ENCODE measurements at places on chromosomes 4 and X.

DNA sequence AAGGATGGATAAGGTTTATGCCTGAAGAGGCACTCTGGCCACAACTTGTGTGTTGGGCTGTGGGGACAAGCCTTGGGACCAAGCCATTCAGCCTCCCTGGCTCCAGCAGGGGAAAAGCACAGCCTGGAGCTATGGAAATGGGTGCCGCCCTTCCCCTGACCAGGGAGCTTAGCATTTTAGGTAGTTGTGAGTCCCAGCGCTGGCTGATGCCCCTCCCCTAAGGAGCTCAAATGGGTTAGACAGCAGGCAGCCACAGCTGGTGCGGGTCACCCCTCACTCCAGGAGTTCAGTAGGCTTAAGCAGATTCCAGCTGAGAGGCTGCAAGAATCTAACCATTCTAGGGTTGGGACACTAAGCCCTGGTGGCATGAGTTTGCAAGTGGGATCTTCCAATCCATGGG lies 172.9 kb downstream of the KCNIP4 start:
- no peak for DNase-seq

DNA sequence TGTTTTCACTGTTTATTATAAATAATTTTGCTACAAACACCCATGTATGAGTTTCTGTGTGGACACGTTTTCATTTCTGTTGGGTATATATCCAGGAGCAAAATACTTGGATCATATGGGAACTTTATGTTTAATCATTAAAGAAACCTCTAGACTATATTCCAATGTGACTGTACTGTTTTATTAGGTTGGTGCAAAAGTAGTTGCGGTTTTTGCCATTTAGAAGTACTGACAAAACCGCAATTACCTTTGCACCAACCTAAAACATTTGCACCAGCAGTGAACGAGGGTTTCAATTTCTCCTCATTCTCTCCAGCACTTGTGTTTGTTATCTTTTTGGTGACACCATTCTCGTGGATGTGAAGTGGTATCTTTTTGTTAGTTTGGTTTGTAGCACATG lies 565.0 kb downstream of the TRIML1 start:
- no peak for DNase-seq

- no peak for DNase-seq
Measured at GRCh38 chr4:140260227-140260626, 106.2 kb upstream of the MAML3 start.

DNA sequence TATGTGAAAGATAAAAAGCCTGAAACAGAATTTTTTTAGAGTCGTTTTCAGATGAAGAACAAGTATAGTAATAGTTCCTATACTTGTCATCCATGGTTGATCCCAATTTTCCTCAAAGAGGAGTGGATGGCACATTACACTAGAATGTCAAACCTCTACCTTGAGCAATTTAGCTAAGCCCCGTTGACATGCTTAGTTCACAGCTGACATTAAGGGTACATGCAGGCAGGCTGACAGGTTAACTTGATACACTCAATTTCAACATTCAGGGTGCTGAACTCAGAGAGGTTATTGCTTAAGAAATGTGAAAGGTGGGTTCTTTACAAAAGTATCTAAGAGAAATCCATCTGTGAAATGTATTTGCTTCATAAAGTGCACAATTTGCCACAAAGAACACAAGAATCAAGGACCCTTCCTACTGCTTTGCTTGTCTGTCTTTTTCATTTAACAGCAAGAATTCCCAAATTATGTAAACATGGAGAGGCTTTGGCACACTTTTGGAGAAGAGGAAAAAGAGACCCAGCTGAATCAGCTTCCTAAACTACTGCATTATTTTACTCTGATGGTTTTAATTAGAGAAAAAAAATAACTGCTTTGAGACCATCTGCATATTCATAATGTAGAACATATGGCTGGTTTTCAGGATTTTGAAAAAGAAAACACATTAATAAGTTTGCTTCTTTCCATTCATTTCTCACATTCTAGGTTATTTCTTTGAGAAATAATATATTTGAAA lies 122.5 kb upstream of the DDIT4L start:
- no peak for DNase-seq

DNA sequence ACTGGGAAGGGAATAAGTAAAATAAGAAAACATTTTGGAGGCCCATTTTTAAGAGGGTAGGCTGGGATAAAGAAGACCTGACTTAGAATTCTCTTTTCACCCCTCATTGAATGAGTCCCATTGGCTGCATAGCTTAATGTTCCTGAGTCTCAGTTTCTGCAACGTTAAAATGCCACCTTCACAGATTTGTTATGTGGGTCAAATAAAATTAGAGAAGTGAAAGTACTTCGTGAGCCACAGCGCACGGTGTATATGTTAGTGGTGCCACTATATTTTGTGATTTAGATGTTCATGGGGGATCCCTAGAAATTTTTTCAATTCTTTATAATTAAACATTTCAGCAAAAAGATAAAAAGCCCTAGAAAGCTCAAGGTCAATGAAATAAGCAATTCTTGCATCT lies 109.2 kb upstream of the HS3ST1 start:
- DNase-seq = no peak

- no peak for DNase-seq
Measured at GRCh38 chr4:79979785-79980437, 93.1 kb downstream of the ANTXR2 start.

- DNase-seq = no peak
Measured at GRCh38 chrX:27964432-27964831, 16.8 kb downstream of the DCAF8L1 start.

- no peak for DNase-seq
Measured at GRCh38 chr4:85499573-85499972, 24.6 kb downstream of the ARHGAP24 start.

DNA sequence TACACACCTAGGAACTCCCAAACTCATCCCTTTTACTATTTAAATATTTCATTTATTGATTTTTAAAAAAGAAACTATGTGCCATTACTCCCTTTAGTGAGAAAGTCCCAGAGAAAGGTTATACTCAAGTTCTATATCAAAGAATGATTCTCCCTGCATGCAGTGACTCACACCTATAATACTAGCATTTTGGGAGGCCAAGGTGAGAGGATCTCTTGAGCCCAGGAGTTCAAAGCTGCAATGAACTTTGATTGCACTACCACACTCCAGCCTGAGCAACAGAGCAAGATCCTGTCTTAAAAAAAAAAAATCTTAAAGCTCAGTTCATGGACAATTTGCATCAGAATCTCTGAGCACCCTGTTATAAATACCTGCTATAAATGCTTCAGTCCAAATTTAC lies 9.2 kb upstream of the RBPJ start:
- DNase-seq = no peak

DNA sequence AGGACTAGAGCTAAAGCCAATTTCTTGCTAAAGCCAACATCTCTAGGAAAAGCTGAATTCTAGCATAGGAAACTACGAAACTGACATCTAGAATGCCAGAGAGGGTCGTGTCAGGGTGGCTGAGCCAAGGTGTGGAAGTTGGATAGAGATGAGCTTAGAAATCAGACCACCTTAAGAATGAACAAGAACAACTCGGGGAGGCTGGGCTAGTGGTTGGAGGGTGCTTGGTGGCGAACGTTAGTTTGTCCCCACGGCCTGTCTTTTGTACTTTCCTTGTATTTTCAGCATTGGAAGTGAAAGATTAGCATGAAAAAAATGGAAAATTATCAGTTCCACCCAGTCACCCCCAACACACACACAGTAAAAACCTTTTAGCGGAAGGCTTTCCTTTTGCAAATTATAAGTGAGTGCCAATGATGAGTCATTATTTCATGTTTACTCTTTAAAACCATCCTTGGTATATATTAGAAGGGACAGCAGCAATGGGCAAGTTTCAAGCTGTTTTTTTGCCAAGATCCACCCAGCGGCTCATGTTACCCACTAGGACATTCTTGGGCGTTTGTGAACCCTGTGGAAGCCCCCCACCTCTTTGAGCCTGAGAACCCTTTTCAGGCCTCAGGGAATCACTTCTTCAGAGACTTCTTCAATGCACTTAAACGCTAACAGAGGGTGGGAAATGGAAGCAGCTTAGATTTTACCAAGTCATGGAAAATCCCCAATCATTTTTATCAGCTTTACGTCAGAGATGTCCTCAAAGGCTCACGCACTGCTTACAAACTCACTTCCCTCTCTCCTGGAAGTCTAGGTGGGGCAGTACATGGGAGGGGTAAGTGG lies 4.9 kb upstream of the PPEF1 start:
- DNase-seq = no peak

- DNase-seq = no peak
Measured at GRCh38 chr4:26607776-26608175, 23.9 kb downstream of the TBC1D19 start.

DNA sequence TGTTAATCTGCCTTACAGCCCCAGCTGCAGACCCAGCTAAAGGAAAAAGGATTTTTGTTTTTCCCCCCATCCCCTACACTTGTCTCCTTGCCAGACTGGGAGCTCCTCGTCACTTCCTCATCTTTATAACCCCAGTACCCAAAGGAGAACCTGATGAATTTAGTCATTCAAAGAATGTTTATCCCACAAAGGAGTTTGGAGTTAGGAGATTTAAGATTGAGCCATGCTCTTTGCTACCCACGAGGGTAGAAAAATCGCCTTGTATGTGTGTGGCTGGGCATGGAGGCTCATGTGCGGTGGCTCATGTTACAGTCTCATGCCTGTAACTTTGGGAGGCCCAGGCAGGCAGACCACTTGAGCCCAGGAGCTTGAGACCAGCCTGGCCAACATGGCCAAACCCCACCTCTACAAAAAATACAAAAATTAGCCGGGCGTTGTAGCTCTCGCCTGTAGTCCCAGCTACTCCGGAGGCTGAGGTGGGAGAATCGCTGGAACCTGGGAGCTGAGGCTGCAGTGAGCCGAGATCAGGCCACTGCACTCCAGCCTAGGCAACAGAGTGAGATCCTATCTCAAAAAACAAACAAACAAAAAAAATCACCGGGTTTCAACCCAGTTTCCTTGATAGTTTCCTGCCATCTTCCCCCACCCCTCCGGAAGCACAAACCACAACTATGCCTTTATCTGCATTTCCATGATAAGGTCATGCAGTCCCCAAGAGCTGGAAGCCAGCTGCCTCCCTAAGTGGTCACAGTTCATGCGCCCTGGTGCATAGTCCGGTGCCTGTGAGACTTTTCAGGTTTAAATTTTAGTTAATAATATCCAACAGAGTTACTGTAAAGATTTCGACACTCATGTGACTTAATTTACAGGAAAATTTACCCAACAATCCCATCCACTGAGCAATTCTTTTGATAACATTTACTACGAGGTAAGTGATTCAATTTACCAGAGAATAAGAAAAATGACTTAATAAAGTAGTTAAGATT lies 1.5 kb downstream of the CFAP97 start:
- no peak for DNase-seq
